Cardiac muscle cell (in vitro differentiated cells and primary cell): ENCODE measurements at places on chromosomes 2 and 18. TPM values are rescaled to one million over a fixed set of nuclear protein-coding genes. Genes with fewer than 3 reads are reported as not detected.

Gene FAM110C
- total RNA-seq: 0.60 and 1.1 TPM in 2 replicates

Gene EFEMP1
- total RNA-seq: 0.66 and 1.9 TPM in 2 replicates

GRCh38 chr2:152186262-152186661 is 10.7 kb upstream of the STAM2 start:
- no peak for DNase-seq
- no peak overlapping the region for H3K4me3 ChIP-seq
- H3K4me1 ChIP-seq: no peaks in the 10 kb centered on the region
- H3K27ac ChIP-seq: no peak overlapping the region
- no peaks in the 10 kb centered on the region for H3K36me3 ChIP-seq

DNA sequence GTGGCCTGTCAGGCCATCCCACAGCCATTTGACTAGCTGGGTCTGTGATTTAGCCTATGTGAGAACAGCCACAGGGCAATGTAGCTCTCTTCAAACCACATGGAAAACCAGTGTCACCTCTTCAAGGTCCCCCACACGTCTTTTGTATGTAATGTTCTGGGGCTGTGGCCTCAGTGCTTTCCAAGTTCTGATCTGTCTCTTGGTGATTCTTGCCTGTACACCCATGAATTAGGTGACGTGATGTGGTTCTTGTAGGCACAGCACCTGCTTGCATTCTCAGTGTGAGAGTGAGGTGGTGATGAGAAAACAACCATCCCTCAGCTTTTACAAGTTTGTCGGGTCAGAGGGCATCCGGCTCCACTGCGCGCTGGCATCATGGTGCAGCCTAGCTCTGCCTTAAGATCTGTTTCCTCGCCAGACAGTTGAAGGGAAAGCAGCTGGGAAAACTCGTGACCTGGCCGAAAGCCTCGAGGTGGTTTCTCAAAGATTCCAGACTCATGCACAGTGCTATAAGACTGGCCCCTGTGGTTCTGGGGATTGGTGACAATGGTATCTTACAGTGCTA is 125.8 kb downstream of the TANC1 start:
- no peak overlapping the region for H3K27ac ChIP-seq
- no peaks in the 10 kb centered on the region for H3K27me3 ChIP-seq
- peak; percentile 93 for DNase-seq
- H3K36me3 ChIP-seq: peaks cover 5% of the 10 kb centered on the region

Gene RAB6C
- total RNA-seq: 0.09 TPM in 1 of 2 replicates, not detected in the other

- DNase-seq: no peak
- H3K36me3 ChIP-seq: no peaks in the 10 kb centered on the region
- no peaks in the 10 kb centered on the region for H3K4me1 ChIP-seq
- H3K4me3 ChIP-seq: no peak overlapping the region
- H3K27me3 ChIP-seq: no peaks in the 10 kb centered on the region
These were observed 28.5 kb upstream of the NAPG start for GRCh38 chr18:10497206-10497749.

Gene KYNU
- total RNA-seq: 0.21 and 0.24 TPM in 2 replicates

- H3K27ac ChIP-seq: peak overlapping the region; percentile 99
- H3K4me3 ChIP-seq: peak overlapping the region; percentile 94
- H3K36me3 ChIP-seq: peaks cover 7% of the 10 kb centered on the region
- H3K4me1 ChIP-seq: peaks cover 20% of the 10 kb centered on the region
These were observed 813 bp upstream of the MEIS1 start for GRCh38 chr2:66433945-66434678.

DNA sequence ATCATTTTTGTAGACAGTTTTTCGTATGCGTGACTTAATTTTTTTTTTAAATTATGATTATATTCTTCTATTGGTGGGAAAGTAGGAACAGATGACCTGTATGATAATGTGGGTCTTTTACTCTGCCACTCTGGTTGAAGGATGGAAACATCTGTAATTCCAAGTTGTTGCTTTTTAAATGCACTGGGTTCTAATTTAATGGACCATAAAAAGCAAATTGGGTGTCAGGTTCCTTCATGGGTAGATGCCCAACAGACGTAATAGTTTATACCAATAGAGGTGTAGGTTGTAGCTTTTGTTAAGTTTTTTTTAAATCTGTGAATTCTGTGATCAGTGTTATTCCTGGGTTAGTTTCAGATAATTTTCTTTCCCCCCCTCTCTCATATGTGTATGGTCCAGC is 117.6 kb downstream of the MAP4K4 start:
- H3K27ac ChIP-seq: no peak overlapping the region
- no peak for DNase-seq
- H3K27me3 ChIP-seq: no peaks in the 10 kb centered on the region
- H3K36me3 ChIP-seq: no peaks in the 10 kb centered on the region
- no peak overlapping the region for H3K4me3 ChIP-seq

GRCh38 chr2:118443596-118443995 is 355.3 kb downstream of the INSIG2 start:
- H3K36me3 ChIP-seq: no peaks in the 10 kb centered on the region
- DNase-seq: no peak
- no peak overlapping the region for H3K4me3 ChIP-seq
- no peaks in the 10 kb centered on the region for H3K4me1 ChIP-seq

DNA sequence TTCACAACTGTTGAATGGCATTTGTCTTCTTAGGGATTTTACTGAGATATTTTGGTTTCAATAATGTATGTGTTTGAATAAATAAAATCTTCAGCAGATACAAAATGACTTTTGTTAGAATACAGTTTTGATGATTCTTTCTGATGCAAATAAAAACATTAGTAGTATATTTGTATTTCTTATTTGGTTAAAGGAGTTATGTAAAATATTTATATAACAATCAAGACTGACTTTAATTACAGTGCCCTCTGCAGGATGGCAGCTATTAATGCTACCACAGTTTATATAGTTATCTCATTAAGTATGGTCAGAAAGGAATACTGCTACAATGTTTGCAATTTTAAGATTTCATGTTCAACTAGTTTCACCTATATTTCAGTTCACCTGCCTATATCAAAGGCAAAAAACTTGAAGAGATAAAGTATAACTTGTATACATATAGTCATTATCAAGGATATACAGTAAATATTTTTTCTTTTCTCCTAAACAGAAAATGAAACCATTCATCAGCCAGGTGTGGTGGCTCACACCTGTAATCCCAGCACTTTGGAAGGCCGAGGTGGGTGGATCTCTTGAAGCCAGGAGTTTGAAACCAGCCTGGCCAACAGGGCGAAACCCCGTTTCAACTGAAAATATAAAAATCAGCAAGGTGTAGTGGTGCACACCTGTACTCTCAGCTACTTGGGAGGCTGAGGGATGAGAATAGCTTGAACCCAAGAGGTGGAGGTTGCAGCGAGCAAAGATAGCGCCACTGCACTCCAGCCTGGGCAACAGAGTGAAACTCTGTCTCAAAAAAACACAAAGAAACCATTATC is 19.8 kb downstream of the ARL5A start:
- H3K36me3 ChIP-seq: peaks cover 54% of the 10 kb centered on the region
- H3K27ac ChIP-seq: no peak overlapping the region
- peak; percentile 45 for DNase-seq
- H3K27me3 ChIP-seq: no peaks in the 10 kb centered on the region
